ENCODE measurements at places on chromosomes 5 and 9. TPM values are rescaled to one million over a fixed set of nuclear protein-coding genes. Genes with fewer than 3 reads are reported as not detected.

REEP2 gene
- 1.1 TPM for total RNA-seq

RALGPS1 gene
- 2.7 TPM for total RNA-seq

FUT7 gene
- total RNA-seq, result 1.7 TPM

CNTRL gene
- total RNA-seq, result 84.5 TPM

PDE6A gene
- not detected for total RNA-seq

RASGRF2 gene
- 8.8 TPM for total RNA-seq

PITX1 gene
- total RNA-seq, result 0.08 TPM

SLC1A1 gene
- total RNA-seq, result not detected

RAD17 gene
- 22.5 TPM for total RNA-seq

MOB3B gene
- total RNA-seq, result 2.8 TPM

HACD4 gene
- 13.0 TPM for total RNA-seq

PRRX2 gene
- total RNA-seq, result not detected

DIAPH1 gene
- total RNA-seq, result 245 TPM

DOCK2 gene
- total RNA-seq, result 280 TPM

CFAP77 gene
- total RNA-seq, result not detected

GABRA6 gene
- total RNA-seq, result not detected

PHF24 gene
- not detected for total RNA-seq

RANBP6 gene
- total RNA-seq, result 22.2 TPM

NIM1K gene
- 0.20 TPM for total RNA-seq

PCDHAC1 gene
- not detected for total RNA-seq

All from activated naive CD4-positive, alpha-beta T cell treated with anti-CD3 and anti-CD28 coated beads, Interleukin-2, amount 10 ng/mL, durations not matched to agents 5 hours and 36 hours (primary cell).